ENCODE measurements at places on chromosomes 3 and 15. TPM values are rescaled to one million over a fixed set of nuclear protein-coding genes. Genes with fewer than 3 reads are reported as not detected.

The UBAP1L gene
- 6.3 TPM for total RNA-seq

- peaks cover 5% of the 10 kb centered on the region for H3K27me3 ChIP-seq
- no peaks in the 10 kb centered on the region for H3K4me1 ChIP-seq
- DNase-seq: no peak
- no peak overlapping the region for H3K27ac ChIP-seq
- H3K36me3 ChIP-seq: no peaks in the 10 kb centered on the region
These were observed 278.1 kb downstream of the ZPLD1 start for GRCh38 chr3:102712896-102713295.

DNA sequence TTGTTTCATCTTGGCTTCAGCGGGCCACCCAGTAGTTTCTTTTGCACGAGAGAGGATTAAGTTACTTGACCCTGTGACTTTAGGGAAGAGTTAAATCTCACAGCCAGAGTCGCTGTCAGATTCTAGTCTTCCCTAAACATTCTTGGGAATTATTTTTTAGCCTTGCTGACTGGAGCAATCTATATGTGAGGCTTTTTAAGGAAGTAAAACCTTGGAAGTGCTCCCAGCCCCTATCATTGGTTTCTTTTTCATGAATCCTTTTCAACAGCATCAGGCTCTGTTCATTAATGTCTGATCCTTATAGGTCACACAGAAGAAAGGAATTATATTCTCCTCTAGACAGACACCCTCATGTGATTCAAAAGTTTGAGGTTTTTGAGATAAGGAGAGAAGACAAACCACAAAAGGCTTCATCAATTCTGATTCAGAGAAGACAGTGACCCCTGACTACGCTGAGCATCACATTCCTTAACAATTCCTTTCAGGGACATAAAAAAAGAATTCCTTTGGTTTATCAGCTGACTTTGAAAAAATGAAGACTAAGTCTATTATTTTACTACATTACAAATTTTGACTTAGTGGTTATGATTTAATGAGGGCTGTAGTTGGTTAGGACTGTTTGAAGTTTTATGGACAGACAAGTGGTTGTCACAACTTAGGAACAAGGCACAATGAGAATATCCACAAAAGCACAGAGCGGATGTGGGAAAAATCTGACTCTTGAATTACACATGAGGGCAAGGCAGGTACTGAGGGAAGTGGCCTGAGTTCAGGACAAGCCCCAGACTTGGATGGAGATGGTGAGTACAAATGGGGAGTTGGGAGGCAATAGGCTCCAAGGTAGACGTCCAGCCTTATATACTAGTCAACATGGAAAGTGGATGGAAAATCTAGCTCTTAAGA is 171.1 kb upstream of the STT3B start:
- H3K4me3 ChIP-seq: no peak overlapping the region
- H3K27ac ChIP-seq: no peak overlapping the region
- DNase-seq: no peak
- peaks cover 20% of the 10 kb centered on the region for H3K4me1 ChIP-seq

DNA sequence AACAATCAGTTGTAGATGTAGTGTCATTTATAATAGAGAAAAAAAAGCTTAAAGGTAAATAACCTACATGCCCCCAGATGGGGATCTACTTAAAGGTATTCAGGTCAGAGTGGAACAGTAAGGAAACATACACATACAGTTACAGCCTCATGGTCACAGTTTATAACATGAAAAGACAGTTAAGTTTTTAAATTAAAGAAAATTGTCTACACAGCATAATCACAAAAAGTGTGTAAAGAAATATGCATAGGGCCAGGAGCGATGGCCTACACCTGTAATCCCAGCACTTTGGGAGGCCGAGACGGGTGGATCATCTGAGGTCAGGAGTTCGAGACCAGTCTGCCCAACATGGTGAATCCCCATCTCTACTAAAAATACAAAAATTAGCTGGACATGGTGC is 6.8 kb downstream of the RHOV start:
- H3K27me3 ChIP-seq: peaks cover 10% of the 10 kb centered on the region
- H3K27ac ChIP-seq: no peak overlapping the region
- no peak overlapping the region for H3K4me3 ChIP-seq
- no peaks in the 10 kb centered on the region for H3K36me3 ChIP-seq
- no peak for DNase-seq

GRCh38 chr15:60079210-60079609 is 75.1 kb downstream of the FOXB1 start:
- H3K36me3 ChIP-seq: no peaks in the 10 kb centered on the region
- no peak overlapping the region for H3K27ac ChIP-seq
- no peak for DNase-seq
- no peak overlapping the region for H3K4me3 ChIP-seq

The HGD gene
- total RNA-seq: 0.19 TPM

DNA sequence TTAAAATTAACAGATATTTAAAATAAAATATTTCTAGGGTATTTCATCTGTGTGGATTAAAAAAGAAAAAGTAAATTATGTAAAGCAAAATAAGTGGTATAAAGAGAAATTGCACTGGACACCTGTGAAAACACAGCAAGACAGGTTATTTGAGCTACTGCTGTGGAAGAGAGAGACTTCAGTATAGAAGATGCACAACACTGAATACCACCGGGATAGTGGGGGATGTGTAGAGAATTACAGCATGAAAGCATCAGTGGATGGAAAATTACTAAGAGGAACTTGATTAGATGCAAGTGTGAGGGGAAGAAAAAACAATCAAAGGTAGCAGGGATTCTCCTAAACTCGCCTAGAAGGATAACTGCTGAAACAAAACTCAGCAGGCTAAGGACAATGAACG is 1242.5 kb upstream of the GBE1 start:
- H3K4me1 ChIP-seq: no peaks in the 10 kb centered on the region
- DNase-seq: no peak
- H3K27ac ChIP-seq: no peak overlapping the region
- no peak overlapping the region for H3K4me3 ChIP-seq

The ZNF592 gene
- 30.6 TPM for total RNA-seq

GRCh38 chr3:49719214-49719884 is at the start of gene AMIGO3:
Gene AMIGO3 (minus strand): TSS chr3:49719684. CDS start chr3:49719465, 219 bp downstream.
- H3K4me1 ChIP-seq: peaks cover 27% of the 10 kb centered on the region
- peak within 1 kb of the TSS; percentile 48 for H3K27ac ChIP-seq
- DNase-seq: peak; percentile 98
- H3K36me3 ChIP-seq: peaks cover 24% of the 10 kb centered on the region
- H3K4me3 ChIP-seq: peak within 1 kb of the TSS; percentile 86

GRCh38 chr3:44337248-44337785 is 1.2 kb upstream of the TCAIM start:
- H3K36me3 ChIP-seq: peaks cover 6% of the 10 kb centered on the region
- no peak for DNase-seq
- peak overlapping the region; percentile 98 for H3K27ac ChIP-seq

- DNase-seq: no peak
- no peaks in the 10 kb centered on the region for H3K36me3 ChIP-seq
These were observed 27.7 kb downstream of the C15orf39 start for GRCh38 chr15:75229191-75230015.

GRCh38 chr15:77741106-77741505 is 108.4 kb upstream of the LINGO1 start:
- no peaks in the 10 kb centered on the region for H3K4me1 ChIP-seq
- H3K27me3 ChIP-seq: peaks cover 9% of the 10 kb centered on the region
- no peak overlapping the region for H3K4me3 ChIP-seq
- DNase-seq: no peak
- no peak overlapping the region for H3K27ac ChIP-seq

The CDC25A gene
- 60.2 TPM for total RNA-seq

The C2CD4B gene
- total RNA-seq: 0.58 TPM

DNA sequence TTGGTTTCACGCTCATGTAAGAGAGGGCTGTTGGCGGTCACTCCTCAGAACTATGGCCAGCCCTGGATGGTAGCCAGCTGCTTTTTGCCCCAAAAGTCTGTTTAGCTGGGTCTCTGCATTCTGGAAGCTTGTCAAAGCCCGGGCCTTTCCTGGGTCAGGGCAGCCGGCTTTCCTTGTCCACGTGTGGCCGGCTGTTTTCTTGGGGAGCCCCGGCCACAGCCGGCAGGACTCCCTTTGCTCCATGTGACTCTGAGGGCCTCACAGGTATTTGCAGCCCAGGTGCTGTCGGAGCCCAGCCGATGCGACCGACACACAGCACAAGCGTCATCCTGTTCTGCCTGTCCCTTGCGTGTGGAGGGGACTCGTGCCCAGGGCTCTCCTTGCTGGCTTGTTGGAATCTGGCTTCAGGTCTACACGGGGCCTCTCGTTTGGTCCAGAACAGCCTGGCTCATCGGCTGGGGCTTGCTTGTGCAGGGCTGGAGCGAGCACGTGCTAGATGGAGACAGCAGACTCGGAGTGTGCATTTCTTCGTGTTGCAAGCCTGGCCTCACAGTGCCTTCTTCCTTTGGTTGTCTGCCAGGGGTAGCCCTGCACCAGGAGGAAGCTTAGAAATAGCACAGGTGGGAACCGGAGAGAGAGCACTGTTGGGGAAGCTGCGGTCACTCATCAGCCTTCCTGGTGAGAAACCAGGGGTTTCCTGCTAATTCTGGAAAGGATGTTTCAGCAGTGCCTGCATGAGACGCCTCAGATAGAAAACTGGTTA is 51.5 kb downstream of the PGPEP1L start:
- H3K27me3 ChIP-seq: no peaks in the 10 kb centered on the region
- H3K36me3 ChIP-seq: peaks cover 28% of the 10 kb centered on the region
- no peak for DNase-seq
- no peak overlapping the region for H3K4me3 ChIP-seq
- peaks cover 19% of the 10 kb centered on the region for H3K4me1 ChIP-seq

All from activated CD4-positive, alpha-beta T cell treated with anti-CD3 and anti-CD28 coated beads, Interleukin-2, amount 10 ng/mL, durations not matched to agents 24 days and 14 days (primary cell).